ENCODE measurements at places on chromosomes 7 and 10.

DNA sequence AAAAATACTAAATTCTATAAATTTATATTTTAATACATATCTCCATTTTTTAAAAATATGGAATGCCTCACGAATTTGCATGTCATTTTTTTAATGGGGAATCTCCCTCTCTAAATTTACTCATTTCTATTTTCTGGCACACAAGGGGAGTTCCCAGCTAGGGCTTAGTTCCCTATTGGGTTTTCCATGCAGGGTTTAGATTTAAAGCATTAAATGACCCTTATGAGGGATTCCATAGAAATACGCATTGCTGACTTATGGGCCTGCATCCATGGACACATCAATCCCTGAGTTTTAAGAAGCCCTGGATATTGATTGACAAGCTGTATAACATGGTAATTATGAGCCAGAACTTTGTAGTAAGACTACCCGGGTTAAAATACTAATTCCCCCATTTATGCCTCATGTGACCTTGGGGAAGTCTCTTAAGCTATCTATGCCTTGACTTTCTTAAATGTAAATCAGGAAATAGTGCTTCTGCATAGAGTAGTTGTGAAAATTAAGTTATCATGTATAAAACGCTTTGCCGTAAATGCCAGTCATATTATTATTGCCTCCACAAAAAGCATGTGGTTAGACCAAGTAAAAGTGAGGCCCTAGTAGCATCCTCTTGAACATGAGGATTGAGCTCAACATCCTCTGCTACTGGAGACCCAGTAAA is 78.8 kb upstream of the ANKRD1 start:
- no peak for DNase-seq

GRCh38 chr7:4241791-4242190 is 440.3 kb upstream of the FOXK1 start:
- no peak for DNase-seq

GRCh38 chr7:142108728-142109505 is 2.6 kb upstream of the MGAM2 start:
- DNase-seq: no peak

- DNase-seq: no peak
Observed at GRCh38 chr7:38656968-38657367, 25.8 kb upstream of the AMPH start.

GRCh38 chr10:123402021-123402420 is 247.8 kb downstream of the BUB3 start:
- DNase-seq: no peak

- no peak for DNase-seq
Observed at GRCh38 chr7:132171130-132171576, 405.1 kb downstream of the PLXNA4 start.

DNA sequence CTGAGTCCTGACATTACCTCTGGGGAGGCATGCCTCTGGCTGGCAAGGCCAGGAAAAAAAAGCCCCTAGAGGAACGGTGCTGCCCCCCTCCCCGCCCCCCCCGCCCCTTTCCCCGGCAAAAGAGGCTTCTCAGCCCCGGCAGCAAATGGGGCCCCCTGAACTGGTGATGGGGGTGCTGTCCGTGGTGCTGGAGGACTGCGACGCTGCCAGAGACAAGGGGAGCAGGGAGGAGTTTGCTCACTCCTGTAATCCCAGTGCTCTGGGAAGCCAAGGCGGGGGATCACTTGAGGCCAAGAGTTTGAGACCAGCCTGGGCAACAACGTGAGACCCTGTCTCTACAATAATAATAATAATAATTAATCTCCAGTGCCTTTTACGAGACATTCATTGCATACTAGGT is 23.7 kb downstream of the SRRM3 start:
- DNase-seq: no peak

GRCh38 chr7:66125052-66125694 is 10.5 kb downstream of the CRCP start:
- DNase-seq: no peak

DNA sequence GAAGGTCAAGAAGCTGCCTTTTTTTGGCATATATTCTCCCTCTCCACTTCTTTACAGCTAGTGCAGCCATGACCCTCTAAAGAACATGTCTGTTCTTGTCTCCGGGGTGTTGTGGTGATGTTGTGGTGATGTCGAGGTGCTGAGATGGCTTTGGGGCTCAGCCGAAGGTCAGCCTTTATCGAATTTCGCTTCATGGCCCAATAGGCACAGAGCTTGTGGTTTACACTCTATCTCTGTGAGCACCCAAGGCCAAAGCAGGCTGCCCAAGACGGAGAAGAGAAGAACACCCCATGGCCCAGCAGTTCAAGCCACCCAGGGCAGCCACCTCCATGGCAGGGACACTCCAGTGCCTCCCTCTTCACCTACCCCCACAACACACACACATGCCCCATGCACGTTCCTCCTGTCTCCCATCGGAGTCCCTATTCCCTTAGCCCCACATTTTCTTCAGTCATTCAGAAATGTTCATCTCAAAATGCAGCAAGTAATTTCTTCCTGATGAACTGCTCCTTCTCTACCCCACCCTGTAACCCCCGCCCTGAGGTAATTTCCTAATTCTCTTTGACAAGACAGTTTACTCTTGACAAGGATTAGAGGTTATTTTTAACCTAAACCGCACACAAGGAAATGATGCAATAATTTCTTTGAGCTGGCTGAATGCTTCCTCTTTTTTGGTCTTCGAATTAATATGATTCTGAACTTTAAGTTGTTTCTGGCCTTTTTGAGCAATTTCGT is 18.6 kb upstream of the ADRB1 start:
- no peak for DNase-seq

DNA sequence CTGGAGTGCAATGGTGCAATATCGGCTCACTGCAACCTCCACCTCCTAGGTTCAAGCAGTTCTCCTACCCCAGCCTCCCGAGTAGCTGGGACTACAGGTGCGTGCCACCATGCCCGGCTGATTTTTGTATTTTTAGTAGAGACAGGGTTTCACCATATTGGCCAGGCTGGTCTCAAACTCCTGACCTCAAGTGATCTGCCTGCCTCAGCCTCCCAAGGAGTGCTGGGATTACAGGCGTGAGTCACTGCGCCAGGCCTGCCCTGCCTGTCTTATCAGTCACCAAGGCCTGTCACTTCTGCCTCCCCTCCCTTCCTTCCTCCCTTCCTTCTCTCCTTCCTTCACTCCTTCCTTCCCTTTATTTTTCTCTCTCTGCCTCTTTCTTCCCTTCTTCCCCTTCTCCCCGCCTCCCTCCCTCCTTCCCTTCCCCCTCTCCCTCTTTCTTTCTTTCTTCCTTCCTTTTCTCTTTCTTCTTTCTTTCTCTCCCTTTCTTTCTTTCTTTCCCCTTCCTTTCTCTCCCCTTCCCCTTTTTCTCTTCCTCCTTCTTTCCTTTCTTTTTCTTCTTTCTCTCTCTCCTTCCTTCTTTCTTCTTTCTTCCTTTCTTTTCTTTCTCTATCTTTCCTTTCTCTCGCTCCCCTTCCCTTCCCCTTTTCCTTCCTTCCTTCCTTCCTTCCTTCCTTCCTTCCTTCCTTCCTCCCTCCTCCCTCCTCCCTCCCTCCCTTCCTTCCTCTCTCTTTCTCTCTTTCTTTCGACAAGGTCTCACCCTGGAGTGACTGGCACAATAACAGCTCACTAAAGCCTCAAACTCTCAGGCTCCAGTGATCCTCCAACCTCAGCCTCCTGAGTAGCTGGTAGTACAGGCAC is 3.1 kb upstream of the ST7 start:
- DNase-seq: peak; percentile 78

DNA sequence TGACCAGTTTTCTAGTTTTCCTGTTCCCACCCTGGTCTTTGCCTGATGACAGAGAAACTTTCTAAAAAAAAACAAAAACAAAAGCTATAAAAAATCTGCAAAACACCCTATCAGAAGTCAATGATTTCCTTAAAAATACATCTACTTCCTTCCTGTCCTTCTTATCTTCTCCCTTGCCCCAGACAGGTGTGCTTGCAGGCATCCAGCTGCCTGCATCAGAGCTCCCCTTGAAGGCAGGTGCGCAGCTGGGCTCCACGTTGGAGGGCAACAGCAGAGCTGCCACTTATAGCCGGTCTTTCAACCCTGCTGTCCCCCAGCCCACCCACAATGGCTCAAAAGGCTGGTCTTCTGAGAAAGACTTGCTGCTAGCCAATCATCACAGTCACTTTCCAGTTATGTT is 29.8 kb downstream of the UBE2D4 start:
- no peak for DNase-seq

- no peak for DNase-seq
Observed at GRCh38 chr7:45268013-45268412, 110.4 kb downstream of the RAMP3 start.

GRCh38 chr7:129417073-129417472 is 17.2 kb upstream of the STRIP2 start:
- DNase-seq: no peak

- DNase-seq: no peak
Observed at GRCh38 chr10:12628964-12629766, 279.8 kb downstream of the CAMK1D start.

- DNase-seq: no peak
Observed at GRCh38 chr10:102538811-102539210, 35.0 kb downstream of the SUFU start.

DNA sequence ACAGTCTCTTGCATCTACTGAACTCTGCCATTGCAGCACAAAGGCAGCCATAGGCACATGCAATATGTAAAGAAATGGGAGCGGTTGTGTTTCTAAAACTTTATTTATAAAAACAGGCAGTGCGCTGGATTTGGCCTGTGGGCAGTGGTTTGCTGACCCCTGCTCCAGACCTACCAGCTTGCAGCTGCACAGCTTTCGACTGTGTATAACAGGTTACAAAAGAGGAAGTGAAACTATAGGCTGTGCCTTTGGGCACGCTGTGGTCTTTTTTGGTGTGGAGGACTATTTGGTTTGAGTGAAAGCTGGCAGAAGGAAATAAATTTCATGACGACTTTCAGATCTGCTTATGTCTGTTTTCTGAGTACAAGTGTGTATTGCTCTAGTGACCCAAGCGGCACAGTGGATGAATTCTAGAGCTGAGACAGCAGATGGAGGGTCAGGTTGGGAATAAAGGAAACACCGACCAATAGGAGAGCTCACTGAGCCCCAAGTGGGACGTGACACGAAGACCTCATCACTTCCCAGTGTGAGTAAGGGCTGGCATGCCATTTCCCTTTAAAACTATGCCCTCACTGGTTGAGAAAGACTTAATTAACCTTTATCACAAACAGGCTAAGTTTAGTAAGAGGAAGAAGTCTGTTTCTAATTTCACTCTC is 152.7 kb downstream of the ANK3 start:
- no peak for DNase-seq

DNA sequence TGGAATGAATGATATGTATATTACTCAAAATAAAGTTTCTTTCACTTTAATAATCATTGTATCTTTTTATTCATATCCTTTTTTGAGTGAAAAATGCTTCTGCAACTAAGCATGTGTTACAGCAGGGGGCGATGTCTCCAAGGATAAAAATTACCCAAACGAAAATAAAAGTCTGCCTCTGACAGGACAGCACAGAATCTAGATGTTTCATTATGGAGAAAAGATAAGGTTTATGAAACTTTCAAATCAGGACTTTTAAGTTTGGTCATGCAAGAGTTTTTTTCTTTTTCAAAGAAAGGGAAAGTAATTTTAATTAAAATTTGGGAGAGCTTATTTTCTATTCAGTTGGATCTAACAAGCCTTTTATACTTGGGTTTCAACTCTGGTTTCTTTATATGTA is 48.4 kb downstream of the TES start:
- no peak for DNase-seq

GRCh38 chr10:97542169-97543024 is 30.2 kb upstream of the ANKRD2 start:
- no peak for DNase-seq

- DNase-seq: no peak
Observed at GRCh38 chr7:255721-256361, 34.1 kb upstream of the FOXL3 start.

DNA sequence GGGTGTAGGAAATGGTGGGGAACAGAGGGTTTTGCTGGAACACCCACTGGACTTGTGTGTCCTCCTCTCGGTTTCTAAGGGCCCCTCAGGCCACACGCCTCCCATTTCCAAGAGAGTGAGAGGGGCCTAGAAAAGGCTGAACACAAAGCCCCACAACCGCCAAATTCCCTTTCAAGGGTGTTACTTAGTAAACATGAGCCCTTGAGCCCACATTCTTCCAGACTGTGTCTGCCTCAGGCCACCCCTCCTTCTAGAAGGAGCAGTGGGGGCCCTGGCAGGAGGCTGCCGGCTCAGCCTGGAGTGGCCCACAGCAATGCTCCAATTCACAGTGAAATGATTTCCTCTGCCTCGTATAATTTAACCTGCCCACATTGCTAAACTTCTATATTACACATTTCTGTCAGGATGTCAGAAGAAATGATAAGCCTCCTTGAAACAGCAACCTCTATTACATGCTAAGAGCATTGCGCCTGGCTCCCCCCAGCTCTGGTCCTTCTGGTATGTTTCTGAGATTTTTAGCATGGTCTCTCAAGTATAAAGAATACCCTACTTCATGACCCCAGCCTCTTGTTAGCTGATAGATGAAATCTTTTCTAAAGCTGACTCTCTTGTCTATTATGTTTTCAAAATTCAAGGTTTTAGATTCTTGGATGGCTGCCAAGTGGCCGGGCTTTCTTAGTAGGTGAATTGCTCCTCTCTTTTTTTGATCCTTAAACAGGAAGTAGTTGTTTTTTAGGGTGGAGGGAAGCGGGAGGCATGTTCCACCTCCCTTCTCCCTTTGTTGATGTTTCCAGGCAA is 673.9 kb upstream of the GALNT17 start:
- DNase-seq: no peak

DNA sequence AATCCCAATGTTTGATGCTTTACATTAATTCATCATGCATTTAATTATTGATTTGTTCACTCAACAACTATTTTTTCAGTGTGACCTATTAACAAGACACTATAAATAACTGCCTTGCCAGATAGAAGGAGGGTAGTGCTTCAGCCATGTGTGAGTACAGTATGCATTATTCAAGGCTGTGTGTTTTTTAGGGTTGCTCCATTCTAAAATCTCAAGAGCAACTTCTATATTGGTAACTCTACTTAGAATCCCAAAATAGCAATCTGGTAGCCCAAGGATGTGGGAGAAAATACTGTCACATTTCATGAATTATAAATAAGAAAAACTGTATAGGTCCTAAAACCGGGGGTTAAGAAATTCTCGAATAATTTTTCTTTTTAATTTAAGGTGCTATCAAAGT is 69.9 kb downstream of the ENO4 start:
- DNase-seq: no peak
